ENCODE measurements at places on chromosomes 5 and 9.

DNA sequence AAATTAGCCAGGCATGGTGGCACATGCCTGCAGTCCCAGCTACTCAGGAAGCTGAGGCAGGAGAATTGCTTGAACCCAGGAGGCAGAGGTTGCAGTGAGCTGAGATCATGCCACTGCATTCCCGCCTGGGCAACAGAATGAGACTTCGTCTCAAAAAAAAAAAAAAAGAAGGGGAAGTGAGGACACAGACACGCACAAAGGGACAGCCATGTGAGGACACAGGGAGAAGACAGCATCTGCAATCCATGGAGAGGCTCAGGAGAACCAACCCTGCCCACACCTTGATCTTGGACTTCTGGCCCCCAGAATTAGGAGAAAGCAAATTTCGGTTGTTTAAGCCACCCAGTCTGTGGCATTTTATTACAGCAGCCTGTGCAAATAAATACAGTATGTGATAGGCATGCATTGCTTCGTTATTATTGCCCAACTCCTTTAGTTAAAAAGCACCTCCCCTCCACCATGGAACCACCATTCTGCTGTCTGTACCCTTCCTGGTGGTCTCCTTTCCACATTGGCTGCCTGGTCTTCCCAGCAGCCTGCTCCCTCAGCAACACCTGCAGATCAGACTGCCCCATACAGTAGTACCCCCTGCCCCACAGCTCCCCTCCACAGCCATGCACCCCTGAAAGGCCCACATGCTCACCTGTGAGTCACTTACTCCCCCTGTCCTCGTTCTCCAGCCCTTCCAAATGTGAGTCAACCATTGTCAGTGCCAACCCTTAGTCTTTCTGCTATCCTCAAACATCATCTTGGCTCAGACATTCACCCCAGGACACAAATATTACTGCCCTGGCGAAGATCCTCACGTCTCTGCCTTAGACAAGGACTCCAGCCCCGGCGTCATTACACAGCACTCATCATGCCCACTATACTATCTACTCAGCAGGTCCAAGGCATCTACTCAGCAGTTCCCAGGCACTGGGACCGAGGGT lies 128.8 kb downstream of the ROR2 start:
- no peak for DNase-seq

GRCh38 chr9:3516667-3517330 lies 9.0 kb downstream of the RFX3 start:
- DNase-seq = no peak

DNA sequence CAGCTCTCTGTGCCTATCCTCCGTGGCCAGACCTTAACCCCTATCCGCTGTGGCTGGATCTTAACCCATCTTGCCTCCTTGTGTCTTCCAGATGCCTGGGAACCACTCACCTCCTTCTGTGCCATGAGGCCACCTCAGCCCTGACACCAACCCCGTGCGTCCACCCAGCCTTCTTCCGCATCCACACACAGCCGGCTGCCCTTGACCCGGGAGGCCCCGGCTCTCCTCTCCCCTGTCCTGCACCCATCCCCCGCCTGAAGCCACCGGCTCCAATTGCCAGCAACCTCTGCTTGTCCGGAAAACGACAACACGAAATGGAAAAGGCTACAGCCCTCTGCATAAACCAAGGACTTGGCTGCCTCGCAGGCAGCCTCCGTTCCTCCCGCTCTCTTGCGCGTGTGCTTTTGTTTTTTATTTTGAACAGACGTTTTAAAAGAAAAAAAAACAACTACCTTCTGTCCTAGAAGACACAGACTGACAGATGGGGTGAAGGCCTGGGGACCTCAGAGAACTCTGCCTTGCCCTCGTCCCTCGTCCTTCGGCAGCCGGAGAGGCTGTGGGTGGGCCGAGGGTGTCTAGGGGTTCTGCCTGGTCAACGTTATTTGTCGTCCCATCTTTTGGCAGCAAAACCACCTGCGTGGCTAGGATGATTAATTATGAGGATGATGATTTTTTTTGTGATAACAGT lies 32.5 kb upstream of the HMCN2 start:
- DNase-seq = no peak

GRCh38 chr9:26685818-26686217 lies 206.8 kb downstream of the CAAP1 start:
- DNase-seq = no peak

DNA sequence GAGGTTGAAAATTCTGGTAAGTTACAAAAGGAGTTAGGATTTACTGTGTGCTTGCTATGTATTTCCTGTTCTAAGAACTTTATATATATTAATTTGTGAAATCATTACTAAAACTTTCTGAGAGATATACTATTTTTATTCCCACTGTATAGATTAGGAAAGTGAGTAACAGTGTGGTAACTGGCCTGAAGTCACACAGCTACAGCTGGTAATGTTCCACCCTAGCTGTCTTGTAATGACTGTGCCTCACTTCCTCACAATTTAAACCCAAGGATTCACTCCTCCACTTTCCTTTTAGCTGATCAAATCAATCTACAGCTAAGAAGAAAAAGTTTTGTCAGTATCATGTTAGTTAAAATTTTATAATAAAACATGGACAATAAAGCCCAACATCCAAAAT lies 278.8 kb downstream of the GAS1 start:
- DNase-seq = no peak

DNA sequence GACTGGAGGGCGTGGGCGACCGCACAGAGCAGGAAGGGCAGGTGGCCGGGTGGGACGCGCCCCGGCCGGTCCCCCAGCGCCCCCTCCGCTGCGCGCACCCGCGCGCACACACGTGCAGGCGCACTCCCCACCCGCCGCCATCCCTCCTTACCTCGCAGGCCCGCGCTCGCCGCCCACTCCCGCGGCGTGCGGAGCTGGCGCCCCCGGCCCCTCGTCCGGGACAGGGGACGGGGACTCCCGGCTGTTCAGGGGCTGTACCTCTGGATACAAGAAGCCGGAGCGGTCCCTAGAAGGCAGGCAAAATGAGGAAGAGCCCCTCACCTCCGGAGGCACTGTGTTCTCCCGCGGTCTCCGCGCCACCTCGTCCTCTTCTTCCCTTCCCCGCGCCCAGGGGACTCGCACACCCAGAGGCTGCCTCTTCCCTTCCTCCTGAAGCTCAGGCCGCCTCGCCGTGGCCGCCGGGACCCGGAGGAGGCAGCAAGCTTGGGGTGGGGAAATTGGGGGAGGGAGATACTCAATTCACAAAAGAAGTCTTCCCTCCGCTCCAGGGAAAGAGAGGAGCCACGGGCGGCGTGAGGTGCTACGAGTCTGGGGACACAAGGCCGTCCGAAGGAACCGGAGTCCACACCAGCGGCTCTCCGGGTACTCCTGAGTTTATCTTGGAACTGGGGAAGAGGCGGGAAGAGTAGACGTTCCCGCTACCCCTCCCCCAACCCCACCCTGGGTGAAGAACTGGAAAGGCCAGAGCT lies 1.4 kb upstream of the GABRB2 start:
- DNase-seq = no peak

- DNase-seq = no peak
Observed at GRCh38 chr9:13878241-13878711, 435.7 kb downstream of the NFIB start.

DNA sequence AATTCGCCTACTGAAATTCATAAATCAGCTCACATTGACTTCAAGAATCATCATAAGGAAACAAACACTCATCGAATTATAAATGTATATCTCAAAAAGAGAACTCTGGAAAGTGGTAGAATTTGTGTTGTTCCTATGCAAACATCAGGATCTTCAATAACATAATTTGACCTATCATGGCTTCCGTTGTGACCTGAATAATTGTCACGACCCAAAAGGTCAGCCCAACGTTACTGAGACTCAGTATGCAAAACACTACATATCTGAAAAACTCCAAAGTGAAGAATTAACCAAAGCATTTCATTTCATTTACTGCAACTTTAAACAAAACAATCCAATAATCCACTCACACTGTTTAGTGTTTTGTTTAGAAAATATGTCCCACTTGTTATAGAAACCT lies 1.2 kb downstream of the RAPGEF6 start:
- no peak for DNase-seq

- no peak for DNase-seq
Observed at GRCh38 chr5:153569036-153569435, 78.6 kb downstream of the GRIA1 start.

DNA sequence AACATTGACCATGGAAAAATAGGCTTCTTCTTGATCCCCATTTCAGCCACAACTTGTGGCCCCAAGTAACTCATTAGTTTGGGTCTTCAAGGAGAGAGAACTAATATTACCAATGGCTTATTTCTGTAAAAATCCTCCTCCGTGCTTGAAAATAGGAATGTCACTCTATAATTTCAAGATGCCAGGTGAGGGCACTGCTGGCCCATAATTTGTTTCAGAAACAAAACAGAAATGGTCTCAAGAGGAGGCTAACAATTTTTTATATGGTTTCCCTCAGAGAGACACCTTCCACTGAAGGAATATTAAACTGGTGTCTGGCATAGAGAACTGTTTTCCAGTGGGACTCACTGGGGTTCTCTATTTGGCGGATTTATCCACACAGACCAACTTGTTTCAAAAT lies 437.0 kb upstream of the TRPC7 start:
- DNase-seq = no peak

DNA sequence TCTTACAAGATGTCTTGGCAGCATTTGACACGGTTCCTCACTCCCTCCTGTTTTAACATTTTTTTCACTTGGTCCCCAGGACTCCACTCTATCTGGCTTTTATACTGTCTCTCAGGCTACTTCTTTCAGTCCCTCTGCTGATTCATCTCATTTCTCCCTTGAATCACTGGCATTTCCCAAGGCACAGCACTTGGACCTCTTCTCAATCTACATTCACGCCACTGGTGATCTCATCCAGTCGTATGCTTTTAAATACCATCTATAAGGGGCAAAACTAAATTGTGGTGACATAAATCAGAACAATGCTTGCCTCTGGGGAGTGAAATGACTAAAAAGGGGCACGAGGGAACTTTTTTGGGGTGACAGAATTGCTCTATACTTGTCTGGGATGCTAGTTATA lies 47.1 kb downstream of the MAPKAP1 start:
- no peak for DNase-seq

- no peak for DNase-seq
Observed at GRCh38 chr5:64790210-64790609, 21.5 kb downstream of the CWC27 start.

DNA sequence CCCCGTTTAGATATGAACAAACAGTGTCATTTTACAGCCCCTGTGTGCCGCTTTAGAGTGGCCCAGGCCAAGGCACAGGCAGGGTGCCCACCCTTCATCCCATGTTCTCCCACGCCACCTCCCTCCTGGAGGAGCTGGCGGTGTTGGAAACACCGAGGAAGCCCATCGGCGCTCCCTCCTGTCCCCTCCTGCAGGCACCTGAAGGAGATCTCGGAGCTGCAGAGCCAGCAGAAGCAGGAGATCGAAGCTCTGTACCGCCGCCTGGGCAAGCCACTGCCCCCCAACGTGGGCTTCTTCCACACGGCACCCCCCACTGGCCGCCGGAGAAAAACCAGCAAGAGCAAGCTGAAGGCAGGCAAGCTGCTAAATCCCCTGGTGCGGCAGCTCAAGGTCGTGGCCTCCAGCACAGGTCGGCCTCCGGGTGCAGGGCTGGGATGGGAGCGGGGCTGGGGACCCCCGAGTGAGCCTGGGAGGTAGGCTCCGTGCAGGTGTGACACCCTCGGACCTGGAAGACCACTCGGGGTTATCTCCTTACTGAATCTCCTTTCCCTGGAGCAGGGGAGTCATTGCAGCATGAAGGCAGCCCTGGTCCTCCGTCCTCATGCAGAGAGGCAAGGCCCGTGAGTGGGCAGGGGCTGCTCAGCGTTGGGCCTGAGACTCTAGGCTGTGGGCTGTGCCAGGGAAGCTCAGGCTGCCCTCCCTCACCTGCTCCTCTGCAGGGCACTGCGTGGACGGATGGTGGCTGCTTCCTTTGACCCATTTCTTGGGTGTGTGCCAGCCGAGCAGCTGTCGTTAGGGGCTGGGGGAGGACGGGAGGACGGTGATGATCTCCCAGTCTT lies 113.9 kb downstream of the WNK2 start:
- DNase-seq = no peak

DNA sequence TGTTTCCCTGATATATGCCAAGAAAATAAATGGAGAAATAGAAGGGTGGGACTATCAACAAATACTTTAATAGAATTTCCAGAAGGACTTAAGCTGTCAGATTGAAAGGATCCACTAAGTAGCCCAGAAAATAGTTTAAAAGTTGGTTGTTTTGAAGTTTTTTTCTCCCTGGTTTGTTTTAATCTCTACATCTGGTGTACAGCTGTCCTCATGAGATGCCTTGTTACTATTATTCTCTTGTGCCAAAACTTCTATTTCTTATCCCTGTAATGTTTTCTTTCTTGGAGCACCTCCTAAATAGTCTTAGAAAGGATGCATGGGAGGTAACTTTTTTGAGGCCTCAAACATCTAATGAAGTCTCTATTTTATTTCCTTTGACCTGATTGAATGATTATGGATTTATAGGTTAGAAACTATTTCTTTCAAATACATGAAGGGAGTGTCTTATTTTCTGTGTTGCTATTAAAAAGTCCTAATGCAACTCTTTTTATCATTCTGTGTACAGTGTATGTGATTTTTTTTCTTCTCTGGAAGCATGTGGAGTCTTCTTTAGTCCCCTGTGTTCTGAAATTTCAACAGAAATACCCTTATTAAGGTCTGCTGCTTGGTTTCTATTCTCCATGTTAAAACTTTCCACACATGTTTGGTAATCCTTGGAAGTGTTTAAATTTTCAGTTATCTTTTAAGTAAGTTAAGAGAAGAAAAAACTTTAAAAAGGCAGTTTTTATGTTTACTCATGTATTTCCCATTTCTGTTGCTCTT lies 140.0 kb upstream of the CDKN2B start:
- DNase-seq = no peak

DNA sequence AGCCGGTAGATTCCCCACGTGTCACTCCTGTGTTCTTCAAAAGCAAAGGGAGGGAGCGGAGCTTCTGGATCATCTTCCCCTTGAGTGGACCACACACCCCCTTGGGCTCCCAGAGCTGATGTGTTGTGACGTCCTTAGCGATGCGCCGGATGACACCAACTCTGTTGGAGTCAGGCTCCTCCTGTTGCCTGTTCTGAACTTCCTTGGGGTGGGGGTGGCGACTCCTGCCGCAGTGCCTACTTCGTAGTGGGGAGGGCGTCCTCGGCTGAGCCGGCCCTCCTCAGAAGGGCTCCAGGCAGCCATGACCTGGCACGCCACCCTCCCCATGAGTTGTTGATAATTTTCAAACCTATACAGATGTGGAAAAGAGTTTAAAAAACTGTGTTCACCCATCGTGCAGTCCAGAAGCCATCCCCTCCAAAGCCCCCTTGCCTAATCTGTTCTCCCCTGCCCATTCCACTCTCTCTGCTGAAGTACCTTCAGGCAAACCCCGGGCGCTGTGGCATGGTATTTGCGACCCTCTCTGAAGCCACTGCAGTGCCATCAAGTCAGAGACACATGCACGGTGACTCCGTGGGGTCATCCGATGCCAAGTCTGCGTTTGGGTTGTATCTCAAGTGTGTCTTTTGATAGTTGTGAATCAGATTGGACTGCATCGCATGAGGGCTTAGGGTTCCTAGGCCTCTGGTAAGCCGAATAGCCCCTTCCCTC lies 16.7 kb downstream of the EXOC3 start:
- peak; percentile 47 for DNase-seq
